NCI-H187 treated with DMSO at 0.1 percent for 48 hours (cell line): ENCODE measurements at places on chromosomes 6 and 20.

DNA sequence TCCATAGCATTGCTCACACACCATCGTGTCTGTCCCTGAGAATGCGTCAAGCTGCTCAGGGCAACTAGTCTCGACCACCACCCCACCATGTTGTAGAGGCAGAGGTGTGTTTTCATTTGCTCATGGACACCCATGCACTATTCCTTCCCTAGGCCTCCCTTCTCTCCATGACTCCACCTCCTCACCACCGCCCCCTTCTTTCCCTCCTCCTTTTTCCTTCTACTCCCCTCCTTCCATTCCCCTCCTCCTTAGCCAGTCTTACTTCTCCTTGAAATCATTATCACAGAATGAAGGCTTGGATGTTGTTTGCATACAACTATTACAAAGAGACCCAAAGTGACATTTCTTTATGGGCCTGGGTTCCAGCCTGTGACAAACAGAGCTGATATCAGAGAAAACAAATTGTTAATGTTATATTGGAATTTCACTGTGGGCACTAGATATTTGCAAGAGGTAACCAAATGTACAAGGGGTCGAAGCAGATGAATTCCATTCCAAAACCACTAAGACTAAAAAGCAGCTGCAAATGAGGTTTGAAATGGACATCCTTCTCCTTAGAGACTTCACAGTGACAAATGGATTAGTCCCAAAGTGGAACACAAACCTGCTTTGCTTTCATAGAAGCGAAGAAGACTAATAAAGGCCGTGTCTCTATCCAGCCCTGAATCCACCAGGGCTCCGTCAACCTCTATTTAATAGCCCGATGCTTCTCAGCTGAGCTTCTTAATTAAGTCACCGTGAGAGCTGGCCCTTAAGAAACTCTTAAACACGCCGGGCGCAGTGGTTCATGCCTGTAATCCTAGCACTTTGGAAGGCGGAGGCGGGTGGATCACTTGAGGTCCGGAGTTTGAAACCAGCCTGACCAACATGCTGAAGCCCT, 275.8 kb upstream of the SULF2 start:
- DNase-seq: no peak

GRCh38 chr20:9498322-9498721, 16.1 kb upstream of the LAMP5 start:
- DNase-seq: no peak

DNA sequence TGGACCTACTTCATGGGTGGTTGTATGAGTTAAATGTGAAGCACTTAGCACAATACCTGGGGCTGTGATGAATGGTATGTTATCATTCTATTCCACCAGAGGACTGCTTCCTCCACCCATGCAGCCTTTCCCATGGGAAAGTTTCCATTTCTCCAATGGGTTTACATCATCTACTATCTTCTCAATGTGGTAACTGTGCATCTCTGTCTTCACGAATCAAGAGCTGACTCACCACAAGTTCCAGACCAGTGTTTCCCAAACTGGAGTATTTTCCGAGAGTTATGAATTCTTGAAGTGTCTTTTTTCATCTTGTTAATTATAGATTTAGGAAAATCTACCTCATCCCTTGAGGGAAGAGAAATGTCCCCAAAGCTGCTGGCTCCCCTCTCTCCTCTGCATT, 182.8 kb downstream of the UNC5CL start:
- no peak for DNase-seq

- DNase-seq: no peak
Measured at GRCh38 chr20:47785854-47786764, 828 bp upstream of the SULF2 start.

GRCh38 chr6:45746046-45746445, 269.6 kb downstream of the CLIC5 start:
- no peak for DNase-seq

GRCh38 chr6:151026041-151026663, 160.7 kb downstream of the MTHFD1L start:
- no peak for DNase-seq

DNA sequence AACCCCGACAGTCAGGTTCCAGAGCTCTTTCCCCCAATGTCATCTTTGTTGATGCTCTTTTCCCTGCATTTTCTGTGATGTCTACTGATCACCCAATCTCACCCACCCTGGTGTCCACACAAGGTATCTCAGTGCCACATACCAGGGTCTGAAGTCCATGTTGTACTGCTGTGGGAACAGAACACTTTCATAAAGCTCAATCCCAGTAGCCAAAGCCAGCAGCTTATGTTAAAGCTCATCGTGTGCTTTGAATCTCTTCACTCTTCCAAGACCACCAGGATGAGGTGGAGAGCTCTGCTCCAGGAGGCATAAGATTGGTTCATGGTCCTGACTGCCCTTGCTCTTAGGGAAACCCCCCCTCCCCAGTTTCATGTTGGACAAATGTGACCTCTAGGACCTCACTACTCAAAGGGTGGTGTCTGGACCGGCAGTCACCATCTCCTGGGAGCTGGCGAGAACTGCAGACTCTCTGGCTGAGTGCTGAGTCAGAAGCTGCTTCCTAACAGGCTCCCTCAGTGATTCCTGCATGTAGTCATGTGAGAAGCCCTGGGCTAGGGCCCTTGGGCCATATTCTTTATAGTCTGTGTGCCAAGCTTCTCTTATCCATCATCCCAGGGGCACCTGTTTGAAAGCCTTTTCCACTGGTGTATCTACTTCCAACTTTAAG, 13.4 kb upstream of the CPNE5 start:
- no peak for DNase-seq

DNA sequence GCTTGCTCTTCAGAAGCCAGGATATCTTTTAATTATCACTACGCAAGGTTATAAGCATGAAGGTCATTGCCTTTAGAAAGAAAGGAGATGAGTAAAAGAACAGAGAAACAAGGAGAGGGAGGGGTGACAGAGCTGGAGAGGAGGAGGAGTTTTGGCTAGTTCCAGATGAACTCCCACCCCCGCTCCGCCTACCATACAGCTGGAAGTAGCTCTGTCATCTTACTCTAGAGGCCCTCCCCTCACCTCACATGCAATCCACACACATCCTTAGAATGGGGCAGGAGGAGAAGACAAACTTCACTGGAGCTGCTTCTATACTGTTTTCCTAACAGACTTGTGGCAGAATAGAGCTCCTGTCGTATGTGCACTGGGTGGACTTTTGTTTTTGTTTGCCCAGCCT, 144.7 kb downstream of the SCML4 start:
- no peak for DNase-seq

DNA sequence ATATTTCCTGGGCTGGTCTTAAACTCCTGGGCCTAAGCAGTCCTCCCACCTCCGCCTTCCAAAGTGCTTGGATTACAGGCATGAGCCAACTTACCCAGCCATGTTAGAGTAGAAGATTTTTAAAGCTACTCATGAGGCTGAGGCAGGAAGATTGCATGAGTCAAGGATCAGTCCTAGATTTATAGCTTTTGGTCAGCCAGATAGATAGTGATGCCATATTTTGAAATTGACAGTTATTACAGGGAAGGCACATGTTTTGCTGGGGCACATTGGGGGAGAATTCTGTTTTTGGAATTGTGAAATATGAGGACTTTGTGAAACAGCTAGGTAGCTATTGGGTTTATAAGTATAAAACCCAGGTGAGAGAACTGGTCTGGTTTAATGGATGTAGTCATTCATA, 40.9 kb downstream of the DOP1A start:
- no peak for DNase-seq

DNA sequence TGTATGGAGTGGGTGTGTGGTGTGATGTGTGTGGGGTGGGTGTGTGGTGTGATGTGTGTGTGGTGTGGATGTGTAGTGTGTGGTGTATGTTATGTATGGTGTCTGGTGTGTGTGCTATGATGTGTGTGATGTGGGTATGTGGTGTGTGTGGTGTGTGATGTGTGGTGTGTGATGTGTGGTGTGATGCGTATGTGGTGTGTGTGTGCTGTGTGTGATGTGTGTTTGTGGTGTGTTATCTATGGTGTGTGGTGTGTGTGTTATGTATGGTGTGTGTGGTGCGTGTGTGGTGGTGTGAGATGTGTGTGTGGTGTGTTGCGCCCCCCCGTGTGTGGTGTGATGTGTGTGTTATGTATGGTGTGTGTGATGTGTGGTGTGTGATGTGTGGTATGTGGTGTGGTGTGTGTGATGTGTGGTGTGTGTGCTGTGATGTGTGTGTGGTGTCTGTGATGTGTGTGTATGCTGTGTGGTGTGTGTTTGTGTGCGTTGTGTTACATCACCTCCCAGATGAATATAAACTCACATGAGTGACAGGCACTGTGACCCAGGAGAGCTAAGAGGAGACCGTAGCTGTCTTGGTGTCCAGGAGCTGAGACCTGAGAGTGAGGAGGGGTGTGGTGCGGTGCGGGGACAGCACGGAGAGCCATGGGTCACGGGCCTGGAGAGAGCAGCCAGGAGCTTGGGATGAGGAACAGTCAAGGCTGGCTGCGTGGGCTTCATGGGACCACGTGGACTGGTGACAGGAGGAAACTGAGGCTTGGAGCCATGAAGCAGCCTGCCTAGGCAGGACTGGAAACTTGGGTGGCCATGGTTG, 8.8 kb downstream of the DLGAP4 start:
- DNase-seq: no peak

- no peak for DNase-seq
Measured at GRCh38 chr20:20248620-20249200, 119.2 kb upstream of the INSM1 start.

GRCh38 chr6:80003826-80004172, 650 bp upstream of the TTK start:
- DNase-seq: peak; percentile 19
